B cell (primary cell): ENCODE measurements at places on chromosomes 2 and 18. TPM values are rescaled to one million over a fixed set of nuclear protein-coding genes. Genes with fewer than 3 reads are reported as not detected.

Gene FBXO36
- 1.5 TPM in 2 replicates for total RNA-seq

Gene TCF23
- 0.10 TPM in 1 of 2 replicates, not detected in the other for total RNA-seq

Gene FZD7
- total RNA-seq: 2.1 TPM in 2 replicates

Gene DES
- total RNA-seq: not detected in 2 replicates

Gene VIT
- total RNA-seq: not detected in 2 replicates

Gene STON1
- 2.0 and 2.9 TPM in 2 replicates for total RNA-seq

Gene CDK5R2
- total RNA-seq: 0.12 TPM in 1 of 2 replicates, not detected in the other

- DNase-seq: no peak
Measured at GRCh38 chr2:45964223-45964841, 312.9 kb downstream of the PRKCE start.

- DNase-seq: peak; percentile 66
Measured at GRCh38 chr2:84924173-84925106, 19.0 kb downstream of the TMSB10 start.

DNA sequence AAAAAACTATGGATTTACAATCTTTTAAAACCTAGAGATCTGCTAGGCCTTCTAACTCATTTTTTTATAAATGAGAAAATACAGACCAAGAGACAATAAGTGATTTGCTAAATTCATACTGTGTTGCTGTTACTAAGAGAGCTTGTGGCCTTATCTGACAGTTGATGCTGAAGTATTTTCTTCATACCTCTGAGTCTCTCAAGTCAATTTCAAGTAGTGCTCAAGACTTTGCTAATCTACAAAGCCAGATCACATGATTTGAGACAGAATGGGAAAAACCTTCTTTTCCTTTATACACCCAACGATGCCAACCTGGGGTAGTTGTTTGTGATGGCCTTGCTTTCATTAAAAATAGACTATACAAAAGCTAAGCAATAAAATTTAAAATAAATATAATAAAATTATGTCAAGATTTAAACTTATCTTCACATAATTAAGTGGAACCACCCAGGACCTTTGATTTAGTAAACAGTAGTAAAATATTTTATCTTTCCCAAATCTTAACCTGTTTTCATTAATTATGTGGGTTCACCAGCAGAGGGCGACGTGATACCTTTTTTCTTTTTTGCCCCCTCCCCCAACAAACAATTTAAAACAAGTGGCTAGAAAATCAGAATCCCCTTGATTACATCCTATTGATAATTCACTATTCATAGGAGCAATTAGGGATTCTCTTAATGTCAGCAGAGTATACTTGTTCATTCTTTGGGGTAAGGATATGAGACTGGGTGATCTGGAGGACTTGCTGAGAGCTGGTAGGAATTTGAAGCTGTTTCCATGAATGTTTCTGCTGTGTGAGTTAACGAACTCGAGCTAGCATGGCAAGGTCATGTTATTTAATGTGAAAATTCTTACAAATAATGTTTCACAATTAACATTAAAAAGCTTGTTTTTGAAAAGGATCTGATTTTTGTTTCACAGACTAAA lies 49.6 kb upstream of the SLC5A7 start:
- no peak for DNase-seq

DNA sequence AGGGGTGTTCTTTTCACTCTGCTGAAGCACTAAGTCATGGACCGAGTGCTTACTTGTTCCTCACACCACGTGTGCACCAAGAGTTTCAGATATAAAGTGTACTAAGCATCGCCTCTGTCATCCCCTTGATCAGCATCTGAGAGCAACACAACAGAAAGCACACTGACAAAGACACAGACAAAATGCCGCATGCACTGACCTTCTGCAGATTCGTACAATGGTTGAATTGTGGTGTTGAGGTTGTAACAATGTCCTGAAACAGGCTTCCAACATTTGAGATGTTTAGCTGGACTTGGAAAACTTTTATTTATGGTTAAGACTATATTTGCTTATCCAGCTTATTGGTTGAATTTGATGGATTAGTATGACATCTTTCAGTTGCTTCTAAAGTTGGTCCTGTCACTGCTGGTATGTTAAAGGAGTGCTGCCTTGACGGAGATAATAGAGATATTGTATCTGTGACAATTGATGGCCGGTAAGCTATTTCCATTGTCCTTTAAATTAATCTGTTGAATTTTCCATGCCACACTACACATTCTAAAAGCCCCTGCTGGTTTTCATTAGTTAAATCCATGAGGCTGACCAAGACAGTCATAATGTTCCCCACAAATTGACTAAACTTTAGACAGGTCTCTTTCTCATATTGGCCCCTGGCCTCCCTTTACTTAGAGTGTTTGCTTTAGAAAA lies 99.9 kb downstream of the CBLN2 start:
- no peak for DNase-seq

- no peak for DNase-seq
Measured at GRCh38 chr2:2015646-2016045, 271.3 kb upstream of the PXDN start.

DNA sequence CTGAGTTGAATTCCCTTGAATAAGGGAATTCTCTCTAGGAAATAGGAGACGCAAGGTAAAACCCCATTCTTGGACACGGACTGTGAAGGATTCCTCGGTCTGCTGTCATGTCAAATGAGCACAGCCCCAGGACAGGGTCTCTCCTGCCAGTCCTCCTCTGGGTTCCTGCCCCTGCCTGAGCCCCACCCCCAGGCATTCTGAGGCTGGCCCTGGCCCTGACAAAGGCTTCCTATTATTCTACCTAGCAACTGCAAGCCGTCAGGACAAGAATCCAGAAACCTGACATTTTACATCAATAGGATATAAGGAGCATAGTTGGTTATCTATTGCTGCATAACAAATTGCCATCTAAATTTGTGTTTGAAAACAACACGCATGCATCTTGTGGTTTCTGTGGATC lies 253.3 kb upstream of the AGAP1 start:
- no peak for DNase-seq

DNA sequence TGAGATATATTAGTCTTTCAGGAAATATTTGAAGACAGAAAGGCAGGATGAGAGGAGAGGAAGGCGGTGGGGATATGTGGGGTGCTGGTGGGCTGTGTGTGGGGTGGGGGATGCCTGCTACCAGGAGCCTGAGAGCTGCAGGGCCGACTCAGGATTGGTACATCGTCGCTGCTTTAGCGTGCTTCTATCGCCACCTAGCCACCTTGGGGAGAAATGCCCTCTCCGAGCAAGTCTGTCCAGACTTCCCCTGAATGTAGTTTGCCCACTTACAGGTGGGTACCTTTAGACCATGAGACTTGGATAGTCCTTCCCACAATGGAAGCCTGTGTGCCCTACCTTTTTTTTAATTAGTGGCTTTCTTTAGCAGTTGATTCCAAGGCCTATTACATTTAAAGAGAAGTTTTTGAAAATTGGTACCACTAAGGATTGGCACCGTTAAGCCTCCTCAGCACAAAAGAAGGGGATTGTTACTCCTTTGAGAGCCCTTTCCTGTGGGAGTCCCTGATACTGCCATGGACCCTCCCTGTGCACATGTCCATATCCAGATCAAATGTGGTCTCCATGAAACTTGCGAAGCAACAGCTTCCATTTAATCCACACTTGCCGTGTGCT lies 114.1 kb upstream of the NDUFV2 start:
- DNase-seq: peak; percentile 76

DNA sequence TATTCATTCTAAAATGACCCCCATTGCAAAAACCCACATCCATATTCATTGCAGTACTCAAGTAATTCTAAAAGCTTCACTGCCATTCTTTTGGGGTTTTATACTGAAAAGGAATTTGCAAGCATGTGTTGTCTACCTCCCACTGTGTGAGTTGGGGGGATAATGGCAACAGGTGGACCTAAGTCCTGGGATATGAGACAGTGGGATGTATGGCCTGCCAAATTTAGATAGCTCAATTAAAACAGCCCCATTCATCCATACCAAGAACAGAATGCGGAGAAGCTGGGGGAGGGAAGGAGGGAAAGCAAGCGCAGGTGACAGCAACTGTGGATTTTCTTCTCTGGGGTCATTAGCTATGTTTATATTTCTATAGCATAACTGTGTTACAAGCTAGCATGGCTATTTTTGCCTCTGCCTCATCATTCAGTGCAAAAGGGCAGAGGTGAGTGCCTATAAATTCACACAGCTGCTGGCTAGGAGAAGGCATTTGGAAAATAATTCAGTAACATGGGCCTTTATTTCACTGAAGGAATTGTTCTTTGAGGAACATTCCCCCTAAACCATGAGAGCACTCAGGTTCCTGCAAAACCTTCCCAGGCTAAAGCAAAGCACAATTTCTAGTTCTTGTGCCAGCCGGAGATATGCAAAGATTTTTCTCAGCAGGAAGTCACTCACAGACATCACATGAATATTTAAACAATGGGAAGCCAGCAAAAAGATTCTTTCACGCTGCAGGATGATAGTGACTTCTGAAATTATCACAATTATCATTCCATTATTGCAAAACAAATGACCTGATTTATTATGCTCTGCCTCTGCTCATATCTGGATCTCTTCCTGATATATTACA lies 393.9 kb upstream of the ACVR2A start:
- no peak for DNase-seq

DNA sequence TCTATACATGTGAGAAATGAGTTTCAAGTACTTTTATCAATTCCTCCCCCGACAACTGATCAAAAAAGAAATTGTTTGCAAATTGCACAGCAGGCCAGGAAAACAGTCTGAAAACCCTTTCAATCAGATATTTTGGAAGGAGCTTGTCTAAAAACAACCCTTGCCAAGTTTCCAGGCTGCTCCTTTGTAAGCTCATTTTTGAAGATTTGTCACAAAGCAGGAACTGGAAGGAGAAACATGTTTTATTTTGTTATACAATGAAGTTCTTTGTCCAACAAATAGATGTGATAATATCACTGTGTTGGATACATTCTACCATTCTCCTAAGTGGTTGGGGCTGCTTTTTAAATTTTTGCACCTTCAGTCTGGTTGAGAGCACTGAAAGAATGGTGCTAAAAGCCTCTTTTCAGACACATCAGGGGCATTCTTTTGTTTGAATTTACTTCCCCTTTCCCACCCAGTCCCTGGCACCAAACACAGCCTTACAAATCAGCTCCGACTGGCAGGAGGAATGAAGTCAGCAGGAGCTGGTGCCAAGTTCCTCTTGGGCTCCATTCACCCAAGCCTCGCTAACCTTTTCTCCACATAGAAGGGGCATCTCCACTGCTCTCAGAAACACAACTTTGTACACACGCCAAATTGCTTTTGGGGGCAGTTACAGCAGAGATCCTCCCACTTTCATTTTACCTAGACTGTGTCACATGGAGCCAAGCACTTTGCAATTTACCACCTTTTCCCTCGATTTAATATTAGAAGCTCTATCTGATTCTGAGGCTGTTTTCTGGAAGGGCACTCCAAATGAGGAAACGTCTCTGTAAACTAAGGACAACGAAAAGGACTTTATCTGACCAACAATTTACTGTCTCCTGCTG lies 88.0 kb downstream of the C1D start:
- DNase-seq: peak; percentile 5

GRCh38 chr18:22930089-22930713 lies 2.9 kb upstream of the RBBP8 start:
- DNase-seq: peak; percentile 81

GRCh38 chr2:240730501-240731177 lies 39.0 kb downstream of the AQP12A start:
- no peak for DNase-seq

- DNase-seq: no peak
Measured at GRCh38 chr2:45725731-45726130, 74.3 kb downstream of the PRKCE start.

DNA sequence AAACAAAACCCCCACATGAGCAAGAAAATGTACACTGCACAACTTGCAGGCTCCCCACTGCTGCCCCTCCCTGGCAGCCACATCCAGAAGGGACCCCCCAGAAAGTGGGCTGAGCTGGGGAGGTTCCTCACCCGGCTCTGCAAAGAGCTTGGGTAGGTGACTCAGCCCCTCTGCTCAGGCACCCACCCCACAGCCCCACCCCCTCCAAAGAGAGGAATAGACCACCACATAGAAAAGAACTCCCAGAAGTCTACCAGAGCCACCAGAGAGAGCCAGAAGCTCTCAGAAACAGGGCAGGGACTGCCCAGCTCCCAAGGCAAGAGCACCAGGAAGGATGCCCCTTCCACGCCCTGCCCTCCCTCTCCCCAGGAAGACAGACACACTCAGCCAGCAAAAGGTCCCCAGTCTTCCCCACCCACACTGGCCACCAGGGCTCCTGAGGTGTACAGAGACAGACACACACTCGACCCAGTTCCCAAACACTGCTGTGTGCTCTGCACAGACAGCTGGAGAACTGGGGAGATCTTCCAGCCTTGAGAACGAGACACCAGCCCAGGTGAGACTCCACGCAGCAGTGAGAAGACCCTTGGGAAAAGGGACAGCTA lies 28.2 kb downstream of the BIN1 start:
- DNase-seq: no peak

DNA sequence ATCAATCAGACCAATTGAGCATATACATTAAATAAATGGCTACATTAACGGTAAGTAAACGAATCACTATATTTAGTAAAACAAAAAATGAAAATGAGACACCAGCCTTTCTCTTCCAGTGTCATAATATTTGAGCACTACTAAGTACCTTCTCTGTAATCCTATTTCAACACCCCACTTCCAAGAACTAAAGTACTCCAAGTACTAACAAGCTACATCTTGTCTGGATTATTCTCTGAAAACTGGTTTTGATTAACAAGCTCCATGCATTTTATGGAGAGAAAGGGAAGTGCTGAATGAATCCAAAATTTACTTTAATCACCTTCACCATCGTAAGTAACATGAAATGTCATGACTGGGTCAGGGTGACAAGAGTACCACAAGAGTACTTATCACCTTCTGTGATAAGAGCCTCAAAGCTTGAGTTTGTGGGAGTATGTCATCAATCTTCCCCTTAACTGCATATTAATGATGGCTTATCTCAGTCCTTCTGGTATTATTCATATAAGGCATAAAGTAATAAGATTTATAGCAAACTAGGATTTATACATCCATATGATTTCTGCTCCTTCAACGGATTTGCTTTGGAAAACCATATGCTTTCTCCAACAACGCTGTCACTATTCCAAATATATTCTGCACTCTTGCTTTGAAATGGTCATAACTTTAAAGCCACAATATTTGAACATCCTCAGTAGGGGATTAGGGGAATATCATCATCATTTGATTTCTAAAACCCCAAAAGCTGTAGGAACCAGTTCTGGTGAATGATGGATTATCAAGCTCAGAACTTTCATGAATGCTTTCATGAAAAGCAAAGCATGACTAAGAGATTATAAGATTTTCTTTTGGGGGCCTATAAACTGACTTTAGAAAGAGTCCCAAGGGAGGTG lies 127.0 kb downstream of the ANTXR1 start:
- no peak for DNase-seq

DNA sequence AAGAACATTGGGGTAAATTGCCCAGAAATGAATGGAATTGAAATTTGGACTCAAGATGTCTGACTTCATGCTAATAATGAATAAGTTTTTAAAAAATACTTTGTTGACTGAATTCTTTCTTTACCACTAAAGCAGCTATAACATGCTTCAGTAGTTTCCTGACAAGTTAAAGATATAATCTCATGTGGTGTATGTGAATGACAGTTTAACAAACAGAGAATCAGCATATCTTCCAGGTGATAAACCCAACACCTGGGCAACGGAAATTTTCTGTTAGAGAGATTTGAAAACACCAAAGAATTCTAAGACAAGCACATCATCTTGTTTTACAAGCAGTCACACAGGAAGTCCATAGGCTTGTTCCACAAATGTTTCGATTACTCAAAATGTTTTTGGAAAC lies 372.6 kb upstream of the VRK2 start:
- no peak for DNase-seq

- DNase-seq: no peak
Measured at GRCh38 chr2:140600116-140600515, 1530.7 kb downstream of the LRP1B start.
